ENCODE measurements at places on chromosomes 3 and 15.

DNA sequence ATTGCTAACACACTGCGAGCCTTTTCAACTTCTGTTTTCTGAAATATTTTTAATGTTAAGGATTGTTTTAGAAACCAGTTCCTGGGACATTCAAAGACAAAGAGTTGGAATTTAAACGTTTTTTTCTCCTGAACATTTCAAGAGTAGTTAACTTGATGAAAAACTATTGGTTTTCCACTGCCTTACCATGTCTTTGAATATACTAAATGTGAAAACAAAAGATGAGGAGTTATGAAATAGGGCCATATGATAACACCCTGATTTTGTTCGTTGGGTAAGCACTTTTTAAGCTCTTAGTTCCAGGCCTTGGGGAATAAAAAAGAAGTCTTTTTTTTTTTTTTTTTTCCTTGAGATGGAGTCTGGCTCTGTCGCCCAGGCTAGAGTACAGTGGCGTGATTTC, 2.8 kb downstream of the DIS3L start:
- DNase-seq: no peak

DNA sequence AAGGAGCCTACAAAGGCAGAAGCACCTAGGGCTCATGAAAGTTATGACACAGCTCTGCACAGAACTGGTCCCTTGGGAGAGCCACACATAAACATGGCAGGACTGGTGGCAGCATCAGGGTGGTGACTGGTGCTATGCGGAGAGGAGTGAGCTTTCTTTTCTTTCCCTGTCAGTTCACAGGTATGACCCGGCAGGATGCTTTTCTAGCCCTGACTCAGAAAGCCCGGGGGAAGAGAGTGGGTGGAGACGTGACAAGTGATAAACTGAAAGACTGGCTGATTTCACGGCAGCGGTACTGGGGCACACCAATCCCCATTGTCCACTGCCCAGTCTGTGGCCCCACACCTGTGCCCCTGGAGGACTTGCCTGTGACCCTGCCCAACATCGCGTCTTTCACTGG, 103.0 kb downstream of the LARS2 start:
- no peak for DNase-seq

- no peak for DNase-seq
Observed at GRCh38 chr3:117611211-117611610, 901.6 kb downstream of the TUSC7 start.

GRCh38 chr3:48592519-48593087, 2.5 kb downstream of the COL7A1 start:
- DNase-seq: no peak

DNA sequence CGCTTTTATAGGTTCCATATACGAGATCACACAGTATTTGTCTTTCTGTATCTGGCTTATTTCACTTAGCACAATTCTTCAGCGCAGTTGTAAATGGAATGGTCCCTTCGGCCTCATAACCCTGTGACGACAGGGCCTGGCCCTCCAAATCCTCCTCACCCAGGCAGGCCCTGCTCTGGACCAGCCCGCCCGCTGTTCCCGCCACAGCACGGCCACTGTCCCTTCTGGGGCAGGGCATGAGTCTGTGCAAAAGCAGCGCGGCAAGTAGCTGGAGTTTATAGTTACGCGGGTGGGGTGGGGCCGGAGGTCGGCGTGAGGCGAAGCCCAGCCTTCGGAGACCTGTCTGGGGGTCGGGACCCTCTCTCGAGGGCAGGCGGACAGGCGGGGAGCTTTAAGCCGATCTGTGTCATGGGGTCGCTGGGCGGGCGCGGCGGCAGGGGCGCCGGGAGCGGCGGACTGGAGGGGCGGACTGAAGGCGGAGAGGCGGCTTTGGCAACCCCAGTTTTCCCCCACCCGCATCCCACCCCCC, 543 bp downstream of the ARPIN start:
- DNase-seq: peak; percentile 23

GRCh38 chr3:47635536-47635935, 56.9 kb upstream of the CSPG5 start:
- DNase-seq: no peak

DNA sequence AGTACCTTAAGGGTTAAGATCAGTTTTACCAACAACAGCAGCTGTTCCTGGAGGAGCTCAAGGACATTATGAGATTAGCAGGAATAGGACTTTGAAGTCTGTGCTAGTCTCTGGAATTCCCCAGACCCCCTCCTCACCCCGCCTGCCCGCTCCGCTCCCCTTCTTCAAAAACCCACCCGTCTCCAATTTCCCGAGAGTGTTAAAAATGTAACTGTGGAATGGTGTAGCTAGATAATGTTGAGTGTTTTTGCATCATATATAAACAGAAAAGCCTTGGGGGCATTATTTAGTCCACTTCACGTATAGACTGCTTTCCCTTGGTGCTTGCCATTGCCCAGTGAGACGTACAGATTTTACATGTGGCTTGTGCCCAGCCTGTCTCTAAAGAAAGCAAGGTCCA, 65.0 kb upstream of the SEMA6D start:
- DNase-seq: no peak

DNA sequence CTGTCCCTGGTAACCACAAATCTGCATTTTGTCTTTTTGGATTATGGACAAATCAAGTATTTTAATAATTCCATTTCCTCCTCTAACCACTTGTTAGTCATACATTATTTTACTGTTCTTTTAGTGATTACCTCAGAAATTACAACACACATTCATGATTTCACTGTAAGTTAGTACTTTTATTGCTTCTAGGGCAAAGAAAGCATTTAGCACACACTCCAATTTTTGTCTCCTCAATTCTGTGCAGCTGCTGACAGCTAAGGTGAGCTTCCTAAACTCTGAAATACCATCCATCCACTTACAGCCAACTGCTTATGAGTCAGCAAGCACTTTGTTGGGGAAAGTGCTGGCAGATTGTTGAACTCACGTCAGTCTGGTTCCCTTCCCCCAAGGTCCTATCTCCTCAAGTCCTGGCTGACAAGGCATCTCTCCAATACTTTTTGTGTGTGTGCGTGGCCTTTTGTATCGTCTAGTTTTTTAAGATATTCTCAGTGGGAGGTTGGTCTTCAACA, 49.4 kb upstream of the TNFAIP8L3 start:
- no peak for DNase-seq

GRCh38 chr15:82012908-82013307, 32.9 kb downstream of the MEX3B start:
- DNase-seq: no peak

- DNase-seq: no peak
Observed at GRCh38 chr15:39888809-39889208, 31.3 kb downstream of the GPR176 start.

GRCh38 chr3:4271834-4272233, 31.3 kb upstream of the SETMAR start:
- DNase-seq: no peak

DNA sequence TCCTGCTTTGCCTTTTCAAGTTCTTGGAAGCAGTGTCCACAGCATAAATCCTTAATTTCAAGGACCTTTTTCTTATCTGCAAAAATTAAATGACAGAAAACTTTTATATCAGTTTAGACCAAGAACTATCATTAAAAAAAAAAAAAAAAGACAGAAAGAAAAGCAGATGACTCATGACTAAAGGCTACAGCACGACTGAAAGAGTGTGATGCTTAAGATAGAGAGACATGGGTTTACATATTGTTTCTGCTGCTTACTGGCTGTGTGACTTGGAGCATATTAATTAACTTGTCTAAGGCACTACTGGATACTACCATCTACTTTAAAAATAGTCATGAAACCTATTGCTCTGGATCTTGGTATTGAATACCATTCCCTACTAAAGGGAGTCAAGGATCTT, 62.3 kb downstream of the CEP152 start:
- no peak for DNase-seq

DNA sequence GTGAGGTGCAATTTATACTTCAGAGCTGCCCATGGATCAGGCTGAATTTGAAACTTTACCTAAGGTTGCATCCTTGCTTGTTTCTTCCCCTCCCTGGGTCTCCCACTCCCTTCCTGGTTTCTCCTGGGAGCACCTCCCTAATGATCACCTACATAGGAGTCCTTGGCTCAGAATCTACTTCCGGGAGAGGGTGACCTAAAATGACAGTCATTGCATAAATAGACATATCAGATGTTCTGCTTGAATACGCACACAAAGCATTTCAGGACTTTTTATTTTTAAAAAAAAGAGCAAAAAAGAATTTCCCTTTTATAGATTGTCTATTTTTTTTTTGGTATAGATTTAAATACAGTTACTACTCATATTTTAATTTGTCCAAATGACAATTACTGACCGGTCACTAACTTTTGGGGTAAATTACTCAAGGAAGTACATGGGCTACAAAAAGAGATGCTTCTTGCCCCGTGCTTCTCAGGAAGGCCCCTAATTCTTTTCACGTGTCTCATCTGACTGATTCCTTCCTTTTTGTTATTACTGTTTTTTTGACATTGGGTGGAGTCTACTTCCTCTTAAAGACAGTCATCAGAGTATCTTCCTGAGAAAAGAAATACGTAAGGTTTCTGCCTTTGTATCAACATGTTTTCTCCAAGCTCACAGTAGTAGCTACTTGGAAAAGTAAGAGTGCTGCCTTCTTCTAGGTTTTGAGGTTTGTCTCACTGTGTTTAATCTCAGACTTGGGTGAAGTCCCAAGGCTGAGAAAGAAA, 4.9 kb upstream of the MYZAP start:
- DNase-seq: no peak

DNA sequence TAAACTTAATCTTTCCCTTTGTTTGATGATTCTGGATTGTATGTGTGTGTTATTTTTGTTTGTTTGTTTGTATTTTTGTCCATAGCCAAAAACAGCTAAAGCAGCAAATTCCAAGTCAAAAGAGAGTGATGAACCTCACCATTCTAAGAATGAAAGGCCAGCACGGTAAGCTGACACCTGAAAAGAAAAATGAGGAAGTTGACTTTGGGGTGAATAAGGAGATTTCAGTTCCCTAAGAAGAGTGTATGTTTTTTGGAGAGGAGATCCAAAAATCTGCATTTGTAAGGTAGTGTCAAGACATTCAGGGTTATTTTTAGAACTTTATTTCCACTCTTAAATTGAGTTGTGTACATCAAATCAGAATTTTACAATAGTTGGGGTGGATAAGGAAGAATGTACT, 52.3 kb upstream of the UTS2B start:
- DNase-seq: no peak

DNA sequence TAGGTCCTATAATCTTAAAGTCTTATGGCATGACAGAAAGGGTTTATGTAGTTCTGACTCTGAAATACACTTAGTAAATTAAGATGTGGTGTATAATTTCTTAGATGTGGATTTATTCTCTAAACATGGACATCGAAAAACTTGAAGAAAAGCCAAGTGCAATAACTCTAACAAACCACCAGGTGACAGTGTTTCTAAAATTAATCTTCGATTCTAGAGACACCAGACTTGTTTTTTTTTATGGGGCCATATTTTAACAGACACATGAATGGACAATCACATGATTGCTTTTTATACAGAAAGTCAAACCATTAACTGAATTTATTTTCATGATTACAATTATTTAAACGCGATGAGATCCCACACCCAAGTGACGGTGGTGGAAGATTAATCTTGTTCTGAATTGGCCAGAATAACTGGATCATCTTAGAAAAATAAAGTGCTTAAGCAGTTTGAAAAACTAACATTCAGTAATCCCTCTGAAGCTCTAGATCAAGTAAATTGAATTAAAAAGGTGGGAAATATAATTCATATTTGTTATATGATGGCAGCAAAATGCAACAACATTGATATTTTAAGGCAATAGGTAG, 305.1 kb downstream of the LSAMP start:
- DNase-seq: no peak

- no peak for DNase-seq
Observed at GRCh38 chr15:66833371-66833770, 131.3 kb downstream of the SMAD6 start.

DNA sequence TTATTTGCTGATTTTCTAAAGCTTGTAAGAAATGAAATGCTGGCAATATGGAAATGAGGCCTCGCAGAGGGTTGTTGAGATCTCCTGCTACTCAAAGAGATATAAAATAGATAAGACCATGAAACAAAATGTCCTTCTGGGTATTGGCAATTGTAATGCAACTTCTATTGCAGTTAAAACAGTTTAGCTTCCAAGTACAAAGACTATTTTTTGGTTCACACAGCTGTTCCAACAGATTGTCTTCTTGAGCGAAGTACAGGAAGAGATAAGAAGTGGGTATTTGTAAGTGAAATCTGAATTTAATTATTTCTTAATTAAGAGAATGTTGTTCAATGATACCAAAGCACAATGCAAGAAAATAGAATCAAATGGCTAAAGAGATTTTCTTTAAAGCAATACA, 801.5 kb upstream of the GBE1 start:
- DNase-seq: no peak

DNA sequence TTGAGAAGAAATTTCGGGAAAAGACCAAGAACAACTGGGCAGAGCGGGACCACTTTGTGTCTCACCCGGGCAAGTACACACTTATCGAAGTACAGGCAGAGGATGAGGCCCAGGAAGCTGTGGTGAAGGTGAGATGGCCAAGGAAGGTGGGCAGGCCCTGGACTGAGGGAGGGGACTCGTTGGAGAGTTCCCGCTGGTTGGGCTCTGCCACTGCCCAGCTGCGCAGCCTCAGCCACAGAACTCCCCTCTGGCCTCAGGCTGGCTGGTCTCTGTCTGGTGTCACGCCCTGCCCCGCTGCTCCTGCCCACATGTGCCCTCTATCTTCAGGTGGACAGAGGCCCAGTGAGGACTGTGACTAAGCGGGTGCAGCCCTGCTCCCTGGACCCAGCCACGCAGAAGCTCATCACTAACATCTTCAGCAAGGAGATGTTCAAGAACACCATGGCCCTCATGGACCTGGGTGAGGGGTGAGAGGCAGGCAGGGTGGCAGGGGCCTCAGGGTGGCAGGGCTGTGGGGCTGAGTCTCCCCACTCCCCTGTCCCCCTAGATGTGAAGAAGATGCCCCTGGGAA, 2.4 kb downstream of the PARP3 start:
- no peak for DNase-seq

DNA sequence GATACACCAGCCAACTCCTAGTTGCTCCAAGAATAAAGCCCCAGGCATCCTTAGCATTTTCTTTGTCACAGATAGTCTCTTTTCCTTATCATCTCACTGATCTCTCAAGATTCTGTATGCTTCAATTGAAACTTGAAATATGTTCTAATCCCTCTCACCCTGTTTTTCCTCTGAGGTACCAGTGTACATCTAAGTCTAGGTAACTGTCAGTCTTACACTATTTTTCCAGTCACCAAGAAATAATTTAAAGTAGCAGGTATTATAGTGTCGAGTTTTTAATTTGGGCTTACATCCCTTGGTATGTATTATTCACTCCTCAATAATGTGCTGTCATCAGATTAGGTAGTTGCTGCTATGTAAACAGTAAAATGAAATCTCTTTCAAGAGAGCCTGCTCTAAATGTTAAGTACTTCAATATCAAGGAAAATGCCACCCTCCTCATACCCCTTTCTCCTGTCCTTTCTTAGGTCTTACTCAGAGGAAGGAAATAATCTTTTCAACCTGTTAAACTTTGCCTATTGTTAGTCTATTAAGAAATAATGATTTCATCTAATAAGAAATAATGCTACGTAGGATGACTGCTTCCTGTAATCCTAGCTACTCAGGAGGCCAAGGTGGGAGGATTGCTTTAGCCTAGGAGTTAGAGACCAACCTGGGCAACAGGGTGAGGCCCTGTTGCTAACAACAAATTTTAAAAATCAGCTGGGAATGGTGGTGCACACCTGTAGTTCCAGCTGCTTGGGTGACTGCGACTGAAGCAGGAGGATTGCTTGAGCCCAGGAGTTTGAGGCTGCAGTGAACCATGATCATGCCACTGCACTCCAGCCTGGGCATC, 39.8 kb downstream of the TSC22D2 start:
- no peak for DNase-seq

Data from heart right ventricle (tissue), 16 donors.